Hepatic stellate cell (primary cell): ENCODE measurements at places on chromosomes 4 and X.

DNA sequence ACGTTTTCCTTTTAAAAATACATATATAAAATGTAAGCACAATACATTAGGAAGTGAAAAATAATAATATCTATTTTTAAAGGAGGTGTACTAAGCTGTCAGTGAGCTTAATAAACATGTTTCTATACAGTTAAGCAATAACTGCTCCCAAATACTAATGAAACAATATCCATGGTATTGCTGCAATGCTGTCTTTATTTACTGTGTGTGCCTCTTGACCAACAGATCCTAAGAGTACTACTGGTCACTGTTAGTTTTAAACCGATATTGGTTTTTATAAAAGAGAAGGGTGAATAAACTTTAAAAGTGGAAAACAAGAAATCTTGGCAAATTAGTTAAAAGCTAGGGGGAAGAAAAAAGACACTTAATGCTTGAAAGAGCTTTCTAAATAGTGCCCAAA lies 1029.0 kb downstream of the FSTL5 start:
- no peak for DNase-seq

GRCh38 chrX:69072486-69073006 lies 92.7 kb downstream of the PJA1 start:
- no peak for DNase-seq

GRCh38 chrX:136057567-136057966 lies 72.3 kb downstream of the SLC9A6 start:
- DNase-seq, result no peak

DNA sequence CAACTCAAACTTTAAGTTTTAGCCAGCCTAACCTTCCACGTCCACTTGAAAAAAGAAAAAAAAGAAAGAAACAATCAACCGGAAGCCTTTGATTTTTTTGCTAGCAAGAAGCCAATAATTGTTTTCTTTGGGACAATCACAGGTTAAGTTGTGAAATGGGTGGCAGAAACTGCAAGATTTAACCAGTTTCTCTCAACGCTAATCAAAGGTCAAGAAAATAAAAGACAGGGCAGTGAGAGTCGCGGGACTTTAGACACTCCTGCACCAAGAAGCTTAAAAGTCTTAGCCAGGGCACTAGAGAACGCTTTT lies 1.0 kb downstream of the ACSL1 start:
- DNase-seq, result no peak

GRCh38 chr4:53185869-53186585 lies 179.8 kb downstream of the SCFD2 start:
- DNase-seq, result no peak

DNA sequence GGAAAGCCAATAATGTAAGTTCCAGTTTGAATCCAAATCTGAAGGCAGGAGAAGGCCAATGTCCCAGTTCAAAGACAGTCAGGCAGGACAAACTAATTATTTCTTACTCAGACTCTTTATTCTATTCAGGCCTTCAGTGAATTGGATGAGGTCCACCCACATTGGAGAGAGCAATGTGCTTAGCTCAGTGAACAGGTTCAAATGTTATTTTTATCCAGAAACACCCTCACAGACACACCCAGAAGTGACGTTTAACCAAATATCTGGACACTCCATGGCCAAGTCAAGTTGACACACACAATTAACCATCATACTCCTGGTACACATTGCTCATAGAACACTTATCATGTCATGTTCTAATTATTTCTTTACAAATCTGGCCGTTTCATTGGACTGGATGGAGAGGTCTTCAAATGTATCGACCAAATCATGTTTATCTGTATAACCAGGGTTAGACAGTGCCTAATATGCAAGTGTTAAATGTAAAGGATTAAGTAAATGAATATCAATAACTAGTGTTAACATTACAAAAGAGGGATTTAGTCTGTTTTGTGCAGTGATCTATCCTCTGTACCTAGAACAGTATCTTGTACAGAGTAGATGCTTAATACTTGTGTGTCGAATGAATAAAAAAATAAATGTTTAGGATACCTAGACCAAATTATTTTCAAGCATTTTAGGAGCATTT lies 27.1 kb upstream of the XK start:
- no peak for DNase-seq

DNA sequence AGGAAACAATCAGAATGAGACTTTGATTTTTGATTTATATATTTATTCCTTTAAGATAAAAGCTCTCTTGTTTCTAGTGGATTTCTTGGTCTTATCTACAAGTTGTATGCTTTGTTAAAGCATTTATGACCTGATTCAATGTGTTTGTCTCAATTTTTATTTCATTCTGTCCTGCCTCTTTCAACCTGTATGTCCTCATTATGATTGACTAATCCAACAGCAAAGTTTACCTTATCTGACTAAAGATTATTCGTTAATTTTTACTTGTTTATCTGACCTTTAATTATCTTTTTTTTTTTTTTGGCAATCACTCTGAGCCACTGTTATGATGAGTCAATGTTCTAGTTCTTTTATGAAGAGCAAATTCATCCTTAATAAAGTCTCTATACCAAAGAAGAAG lies 54.9 kb downstream of the UGT2A3 start:
- DNase-seq, result no peak

DNA sequence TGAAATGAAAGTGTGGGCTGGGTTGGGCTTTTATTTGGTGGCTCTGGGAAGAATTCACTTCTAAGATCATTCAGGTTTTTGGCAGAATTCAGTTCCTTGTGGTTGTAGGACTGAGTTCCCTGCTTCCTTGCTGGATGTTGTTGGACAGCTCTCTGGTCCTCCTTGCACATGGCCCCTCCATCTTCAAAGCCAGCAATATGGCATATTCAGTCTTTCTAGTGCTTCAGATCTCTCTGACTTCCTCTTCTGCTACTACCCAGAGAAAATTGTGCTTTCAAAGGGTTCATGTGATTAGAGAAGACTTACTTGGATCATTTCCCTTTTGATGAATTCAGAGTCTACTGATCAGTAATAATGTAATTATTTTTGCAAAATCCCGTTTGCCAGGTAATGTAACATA lies 12.8 kb upstream of the IGFBP7 start:
- DNase-seq, result no peak

GRCh38 chrX:72477781-72478181 lies 94.9 kb downstream of the HDAC8 start:
- no peak for DNase-seq

GRCh38 chrX:55624403-55624802 lies 1.2 kb downstream of the FOXR2 start:
- DNase-seq, result no peak

DNA sequence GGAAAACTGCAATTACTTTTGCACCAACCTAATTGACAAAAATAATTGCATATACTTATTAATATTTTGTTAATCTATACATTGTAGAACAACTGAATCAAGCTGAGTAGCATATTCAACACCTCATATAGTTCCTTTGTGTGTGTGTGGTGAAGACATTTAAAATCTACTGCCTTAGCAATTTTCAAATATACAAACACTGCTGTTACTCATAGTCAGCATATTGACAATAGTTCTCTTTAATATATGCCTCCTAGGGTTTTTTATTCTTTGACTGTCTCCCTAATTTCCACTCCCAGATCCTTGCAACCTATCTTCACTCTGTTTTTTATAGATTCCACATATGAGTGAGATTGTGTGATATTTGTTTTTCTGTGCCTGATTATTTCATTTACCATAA lies 426.8 kb downstream of the PPARGC1A start:
- no peak for DNase-seq

- peak; percentile 70 for DNase-seq
Measured at GRCh38 chr4:54658252-54659093, 716 bp downstream of the KIT start.

- no peak for DNase-seq
Measured at GRCh38 chr4:166838975-166839614, 395.2 kb downstream of the SPOCK3 start.

DNA sequence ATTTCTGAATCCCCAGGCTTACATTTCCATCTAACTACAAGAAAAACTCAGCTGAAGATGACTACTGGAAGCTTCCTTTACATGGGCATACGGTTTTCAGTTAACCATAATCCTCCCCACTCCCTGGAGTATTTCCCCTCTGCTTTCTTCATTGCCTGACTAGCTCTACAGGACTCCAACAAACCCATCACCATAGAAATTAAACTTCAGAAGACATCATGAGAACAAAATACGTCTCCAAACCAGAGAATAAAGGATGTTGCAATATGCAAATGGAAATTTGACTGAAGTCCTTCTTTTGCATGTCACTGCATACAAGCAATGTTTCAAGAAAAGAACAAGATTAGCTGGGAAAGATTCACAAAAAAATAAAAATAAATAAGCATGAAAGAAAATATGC lies 170.2 kb upstream of the PCDH18 start:
- DNase-seq, result no peak

- DNase-seq, result no peak
Measured at GRCh38 chr4:155722336-155722735, 36.5 kb upstream of the GUCY1B1 start.

DNA sequence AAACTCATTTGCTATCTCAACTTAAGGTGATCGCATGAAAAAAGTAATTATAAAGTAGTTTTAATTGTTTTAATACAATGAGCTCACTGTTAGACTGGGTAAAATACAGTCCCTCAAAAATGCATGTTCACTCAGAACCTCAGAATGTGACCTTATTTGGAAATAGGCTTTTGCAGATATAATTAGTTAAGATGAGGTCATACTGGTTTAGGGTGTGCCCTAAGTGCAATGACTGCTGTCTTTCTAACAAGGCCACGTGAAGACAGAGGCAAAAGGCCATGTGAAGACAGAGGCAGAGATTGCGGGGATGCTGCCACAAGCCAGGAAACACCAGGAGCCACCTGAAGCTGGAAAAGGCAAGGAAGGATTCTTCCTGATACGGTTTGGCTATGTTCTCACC lies 262.1 kb downstream of the NKX6-1 start:
- DNase-seq, result no peak

- DNase-seq, result no peak
Measured at GRCh38 chr4:151316645-151317044, 8.8 kb downstream of the SH3D19 start.

DNA sequence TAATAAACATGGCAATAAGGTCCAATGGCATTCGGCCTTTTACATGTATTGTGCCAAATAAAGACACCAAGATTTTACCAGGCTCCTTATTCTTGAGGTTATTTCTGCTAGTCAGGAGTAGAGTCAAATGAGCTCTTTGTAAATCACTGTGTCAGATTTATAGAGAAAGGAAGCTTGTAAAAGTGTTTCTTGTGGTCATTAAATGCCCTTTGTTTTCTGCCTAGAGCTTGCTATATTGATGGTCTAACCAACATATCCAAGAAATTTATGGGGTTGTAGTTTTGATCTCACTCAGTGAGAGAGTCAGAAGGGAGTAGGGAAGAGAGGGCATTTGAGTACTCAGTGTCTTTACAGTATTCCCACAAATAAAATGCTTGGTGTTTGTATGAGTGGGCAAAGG lies 86.2 kb upstream of the FRMPD4 start:
- DNase-seq, result no peak

GRCh38 chrX:133401536-133401935 lies 13.8 kb downstream of the GPC4 start:
- no peak for DNase-seq

DNA sequence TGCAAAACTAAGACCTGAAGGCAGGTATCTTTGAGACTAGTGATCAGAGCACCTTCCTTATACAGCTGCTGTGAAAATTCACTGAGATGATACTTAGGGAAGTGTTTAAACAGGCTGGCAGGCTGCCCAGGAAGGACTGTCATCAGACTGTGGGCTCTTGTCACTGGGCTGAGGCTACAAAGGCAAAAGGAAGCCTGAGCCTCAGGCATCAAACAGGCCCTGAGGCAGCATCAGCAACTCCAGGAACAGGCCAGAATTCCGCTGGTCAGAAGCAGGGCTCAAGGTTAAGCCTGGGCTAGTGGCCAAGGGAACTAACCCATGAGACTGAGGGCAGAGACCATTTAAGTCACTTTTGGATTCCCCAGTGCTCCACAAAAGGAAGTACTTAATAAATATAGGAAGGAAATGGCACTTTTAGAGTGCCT lies 12.8 kb downstream of the PJA1 start:
- DNase-seq, result no peak

GRCh38 chr4:111393781-111394180 lies 751.5 kb upstream of the FAM241A start:
- no peak for DNase-seq

DNA sequence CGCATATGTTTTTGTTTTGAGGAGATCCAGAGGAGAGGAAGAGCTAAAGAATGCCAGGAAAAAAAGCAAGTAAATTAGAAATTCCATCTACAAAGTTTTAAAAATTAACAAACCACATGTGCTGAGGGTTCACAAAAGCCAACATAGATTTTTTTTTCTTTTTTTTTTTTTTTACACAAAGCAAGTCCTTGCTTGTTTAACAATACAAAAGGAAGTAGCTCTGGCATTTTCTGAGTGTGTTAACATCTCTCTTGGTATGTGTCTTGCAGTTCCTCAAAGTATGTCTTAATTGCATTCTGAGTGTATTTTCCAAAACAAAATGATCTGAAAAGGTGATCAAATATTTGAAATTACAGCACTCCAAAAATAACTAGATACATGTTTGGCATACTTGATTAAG lies 1682.7 kb upstream of the AGA start:
- no peak for DNase-seq

DNA sequence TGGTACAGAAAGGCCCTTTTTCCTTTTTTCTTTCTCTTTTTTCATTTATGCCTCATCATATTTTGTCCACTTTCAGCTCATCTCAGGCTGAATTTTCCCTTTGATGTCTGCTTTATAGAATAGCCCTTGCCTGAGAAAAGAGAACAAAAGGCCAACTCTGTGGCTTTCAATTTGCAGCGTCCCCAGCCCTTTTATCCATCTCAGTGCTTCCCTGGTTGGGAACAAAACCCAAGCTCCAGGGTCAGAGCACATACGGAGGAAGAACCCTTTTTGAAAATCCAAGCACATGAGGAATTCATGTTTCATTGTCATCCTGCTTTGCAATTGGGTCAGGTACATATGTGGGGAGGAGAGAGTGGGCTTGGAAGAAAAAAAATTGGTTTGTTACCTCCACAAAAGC lies 47.5 kb downstream of the TMEM164 start:
- DNase-seq, result no peak

GRCh38 chrX:153504445-153505016 lies 9.8 kb downstream of the BGN start:
- no peak for DNase-seq

DNA sequence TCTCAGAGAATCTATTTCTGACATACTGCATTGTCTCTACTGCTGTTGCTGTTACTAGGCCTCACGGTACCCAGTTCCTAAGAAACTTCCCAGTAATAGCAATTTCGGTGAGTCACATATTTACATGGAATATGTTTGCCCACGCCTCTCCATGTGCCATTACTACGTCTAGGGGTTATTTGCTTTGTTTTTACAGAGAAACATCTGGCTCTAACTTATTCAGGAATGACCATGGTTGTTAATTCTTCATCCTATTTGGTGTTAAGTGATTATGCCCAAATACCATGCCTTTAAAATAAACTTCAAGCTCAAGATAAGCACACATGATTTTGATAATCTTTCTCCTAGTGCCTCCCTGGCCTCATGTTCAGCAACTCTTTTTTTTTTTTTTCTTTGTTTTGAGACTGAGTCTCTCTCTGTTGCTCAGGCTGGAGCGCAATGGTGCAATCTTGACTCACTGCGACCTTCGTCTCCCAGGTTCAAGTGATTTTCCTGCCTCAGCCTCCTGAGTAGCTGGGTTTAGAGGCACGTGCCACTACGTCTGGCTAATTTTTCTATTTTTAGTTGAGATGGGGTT lies 101.0 kb upstream of the HS3ST1 start:
- DNase-seq, result peak; percentile 37

GRCh38 chr4:169201222-169202144 lies 69.3 kb downstream of the SH3RF1 start:
- no peak for DNase-seq
